NCI-H1694 (cell line): ENCODE measurements at places on chromosomes 7 and 10.

DNA sequence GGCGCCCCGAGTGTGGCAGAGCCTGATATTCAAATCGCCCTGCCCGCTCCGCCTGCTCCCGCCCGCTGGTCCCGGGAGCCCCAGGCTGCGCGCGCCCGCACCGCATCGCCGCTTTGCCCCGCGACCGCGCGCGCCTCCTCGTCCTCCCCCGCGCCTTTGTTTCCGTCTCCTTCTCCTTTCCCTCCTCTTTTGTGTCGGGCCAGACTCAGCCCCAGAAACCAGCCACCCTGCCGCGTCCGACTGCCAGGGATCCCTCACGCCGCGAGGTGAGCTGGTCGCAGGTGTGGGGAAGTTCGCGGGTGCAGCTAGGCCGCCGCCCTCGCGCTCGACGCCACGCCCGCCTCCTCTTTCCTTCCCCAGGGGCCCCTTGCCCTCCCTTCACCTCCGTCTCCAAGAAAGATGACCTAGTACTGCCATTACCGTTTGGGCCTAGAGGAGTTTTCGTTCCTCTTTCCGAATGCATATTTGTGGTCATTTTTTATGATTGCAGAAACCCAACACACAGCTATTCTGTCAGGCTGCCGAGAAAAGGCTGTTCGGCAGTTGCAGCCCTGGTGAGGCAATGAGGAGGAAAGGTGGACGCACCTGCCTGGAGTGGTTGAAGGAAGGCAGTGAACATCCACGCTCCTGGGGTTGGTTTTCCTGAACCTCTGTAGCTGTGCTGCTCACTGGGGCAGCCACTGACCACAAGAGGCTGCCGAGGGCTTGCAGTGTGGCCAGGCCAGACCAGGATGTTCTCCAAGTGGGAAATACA, 107.3 kb downstream of the SNX10 start:
- DNase-seq = no peak

- DNase-seq = peak; percentile 4
Observed at GRCh38 chr7:116180302-116180701, 30.0 kb upstream of the TES start.

DNA sequence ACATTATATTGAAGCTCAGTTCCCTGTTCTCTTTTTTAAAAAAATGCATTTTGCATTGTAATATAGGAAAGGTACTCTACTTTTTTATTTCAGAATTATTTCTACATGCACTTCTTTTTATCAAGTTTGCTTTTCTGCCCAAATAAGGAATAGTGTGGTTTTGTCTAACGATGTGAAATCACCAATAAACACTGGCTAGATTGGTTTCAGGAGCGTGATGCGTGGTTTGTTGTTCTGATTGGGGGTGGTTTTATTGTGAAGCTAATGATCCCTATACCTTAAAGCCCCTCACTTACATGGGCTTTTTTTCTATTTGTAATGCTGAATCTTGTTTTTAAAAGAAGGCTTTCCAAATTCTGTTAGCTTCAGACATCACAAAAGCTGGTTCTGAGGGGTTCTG, 17.6 kb downstream of the ENTPD7 start:
- DNase-seq = no peak

- no peak for DNase-seq
Observed at GRCh38 chr10:51789118-51789517, 89.7 kb upstream of the CSTF2T start.

- no peak for DNase-seq
Observed at GRCh38 chr7:143049362-143049761, 2.8 kb upstream of the OR6V1 start.

- no peak for DNase-seq
Observed at GRCh38 chr7:32539919-32540531, 44.7 kb downstream of the AVL9 start.

DNA sequence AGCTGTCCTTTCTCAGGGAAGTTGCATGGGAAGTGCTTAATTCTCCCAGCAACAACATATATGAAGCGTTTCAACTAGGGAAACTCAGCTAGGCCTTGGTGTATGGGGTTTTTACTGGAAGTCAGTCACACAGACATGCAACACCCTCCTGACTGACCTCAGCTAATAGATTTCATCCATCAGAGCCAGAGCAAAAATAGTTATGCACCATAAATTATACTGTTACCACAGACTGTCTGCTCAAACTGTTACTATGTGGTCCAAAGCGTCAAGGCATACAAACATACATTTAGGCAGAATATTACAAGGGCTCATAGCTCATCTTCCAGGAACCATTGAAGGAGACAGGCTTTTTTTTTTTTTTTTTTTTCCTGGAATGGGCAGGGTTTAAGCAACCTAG, 417.9 kb downstream of the ANKRD7 start:
- no peak for DNase-seq

DNA sequence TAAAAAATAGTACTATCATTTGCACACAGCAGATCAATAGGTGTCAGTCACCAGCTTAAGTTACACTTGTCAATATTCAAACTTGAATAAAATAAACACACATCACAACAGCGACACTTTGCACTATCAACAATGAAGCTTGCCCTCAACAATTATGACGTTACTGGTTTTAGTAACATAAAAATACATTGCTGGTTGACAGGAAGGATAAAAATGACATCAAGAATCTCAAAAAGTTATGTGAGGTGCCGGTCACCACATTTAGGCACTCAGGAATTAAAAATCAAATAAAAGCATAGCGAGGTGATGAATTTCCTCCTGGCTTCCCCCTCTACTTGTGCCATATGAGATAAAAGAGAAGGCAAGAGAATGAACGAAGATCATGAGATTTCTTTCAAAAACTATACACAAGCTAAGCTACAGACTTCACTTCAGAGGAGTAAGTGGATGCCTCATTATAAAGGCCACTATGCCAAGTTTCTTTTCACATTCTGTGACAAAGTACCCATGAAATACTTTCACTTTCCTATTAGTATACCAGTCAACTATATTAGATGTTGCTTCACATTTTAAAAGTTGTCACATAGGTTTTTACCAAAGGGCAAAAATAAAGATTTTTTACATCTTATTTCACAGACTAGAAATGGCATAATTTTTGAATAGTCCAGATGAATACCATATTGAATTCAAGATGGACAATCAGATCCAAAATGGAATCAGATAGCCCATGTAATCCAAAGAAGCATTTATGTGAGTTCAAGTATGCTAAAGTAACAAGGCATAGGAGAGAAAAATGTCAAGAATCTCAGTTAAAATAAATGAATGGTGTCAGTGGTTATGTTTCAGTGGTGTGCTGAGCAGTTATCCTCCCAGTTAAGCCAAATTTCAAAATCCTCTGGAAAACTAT, 3.6 kb downstream of the CCDC71L start:
- no peak for DNase-seq

DNA sequence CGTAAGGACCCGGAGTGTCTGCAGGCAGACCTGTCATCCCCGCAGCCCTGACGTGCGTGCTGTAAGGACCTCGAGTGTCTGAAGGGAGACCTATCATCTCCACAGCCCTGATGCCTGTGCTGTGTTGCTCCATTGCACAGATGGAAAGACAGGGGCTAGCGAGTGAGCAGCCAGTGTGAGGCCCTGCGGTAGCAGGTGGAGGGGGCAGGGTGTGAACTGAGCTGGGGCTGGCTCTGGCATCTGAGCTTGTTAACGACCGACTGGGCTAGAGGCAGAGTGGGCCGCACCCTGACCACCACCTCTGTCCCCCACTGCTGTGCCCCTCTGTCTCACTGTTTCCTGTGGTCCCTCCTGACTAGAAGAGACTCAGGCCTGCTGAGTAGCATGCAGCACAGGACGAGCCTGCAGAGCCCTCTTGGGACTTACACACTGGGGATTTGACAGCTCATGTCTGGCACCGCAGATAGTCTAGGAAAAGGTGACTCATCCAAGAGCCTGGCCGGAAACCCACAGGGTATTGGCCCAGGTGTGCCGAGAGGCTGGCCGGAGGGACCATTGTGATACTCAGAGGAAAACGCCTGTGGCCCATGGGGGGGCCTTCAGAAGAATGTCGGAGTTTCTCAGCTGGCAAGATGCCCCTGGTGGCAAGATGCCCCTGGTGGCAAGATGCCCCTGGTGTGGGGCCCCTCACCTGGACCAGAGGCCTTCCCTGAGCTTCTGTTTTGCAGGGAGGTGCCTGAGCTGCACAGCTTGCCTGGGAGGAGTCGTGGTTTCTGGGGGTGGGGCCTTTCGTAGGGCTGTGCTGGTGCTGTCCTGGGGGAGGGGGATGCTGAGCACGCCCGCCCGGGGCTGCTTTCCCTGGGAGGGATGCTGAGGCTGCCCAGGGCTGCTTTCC, 34.3 kb downstream of the INPP5A start:
- no peak for DNase-seq

DNA sequence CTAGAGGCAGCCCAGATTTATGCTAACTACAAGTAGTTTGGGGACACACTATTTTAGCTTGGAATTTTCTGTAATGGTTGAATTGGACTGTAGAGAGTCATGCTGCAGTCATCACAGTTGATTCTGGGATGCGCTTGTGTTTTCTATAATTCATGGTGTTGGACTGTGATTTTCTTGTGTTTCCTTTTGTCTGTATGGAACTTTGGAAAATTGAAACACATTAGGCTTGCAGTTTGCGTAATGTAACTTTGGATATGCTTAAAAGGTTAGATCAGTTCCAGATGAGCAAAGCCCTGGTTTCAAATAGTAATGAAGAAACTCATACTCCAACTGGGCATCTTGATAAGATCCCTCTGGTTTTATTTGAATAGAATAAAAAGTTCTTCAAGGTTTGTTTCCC, 502.2 kb downstream of the ARL4A start:
- no peak for DNase-seq

DNA sequence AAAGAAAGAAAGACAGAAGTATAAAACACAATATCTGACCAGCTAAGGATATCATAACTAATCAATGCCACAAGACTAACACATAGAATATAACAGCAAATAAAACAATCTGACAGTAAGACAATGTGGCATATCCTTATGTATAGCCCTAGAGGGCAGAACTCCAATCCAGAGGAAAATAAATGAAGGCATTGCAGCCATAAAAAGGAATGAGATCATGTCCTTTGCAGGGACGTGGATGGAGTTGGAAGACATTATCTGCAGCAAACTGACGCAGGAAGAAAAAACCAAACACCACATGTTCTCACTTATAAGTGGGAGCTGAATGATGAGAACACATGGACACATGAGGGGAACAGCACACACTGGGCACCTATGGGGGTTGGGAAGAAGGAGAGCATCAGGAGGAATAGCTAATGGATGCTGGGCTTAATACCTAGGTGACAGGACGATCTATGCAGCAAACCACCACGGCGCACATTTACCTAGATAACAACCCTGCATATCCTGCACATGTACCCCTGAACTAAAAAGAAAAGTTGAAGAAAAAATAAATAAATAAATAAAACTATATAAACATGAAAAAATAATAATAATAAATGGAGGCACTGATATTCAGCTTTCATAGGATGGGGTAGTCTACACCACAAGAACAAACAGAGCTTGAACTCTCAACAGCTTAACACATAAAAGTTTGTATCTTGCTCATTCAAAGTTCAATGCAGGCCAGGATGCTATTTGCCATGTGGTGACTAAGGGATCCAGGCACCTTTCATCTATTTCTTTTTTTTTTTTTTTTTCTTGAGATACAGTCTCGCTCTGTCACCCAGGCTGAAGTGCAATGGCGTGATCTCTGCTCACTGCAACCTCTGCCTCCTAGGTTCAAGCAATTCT, 66.1 kb upstream of the KAT6B start:
- DNase-seq = no peak
